GM19239 (cell line): ENCODE measurements at places on chromosomes 3 and 15.

DNA sequence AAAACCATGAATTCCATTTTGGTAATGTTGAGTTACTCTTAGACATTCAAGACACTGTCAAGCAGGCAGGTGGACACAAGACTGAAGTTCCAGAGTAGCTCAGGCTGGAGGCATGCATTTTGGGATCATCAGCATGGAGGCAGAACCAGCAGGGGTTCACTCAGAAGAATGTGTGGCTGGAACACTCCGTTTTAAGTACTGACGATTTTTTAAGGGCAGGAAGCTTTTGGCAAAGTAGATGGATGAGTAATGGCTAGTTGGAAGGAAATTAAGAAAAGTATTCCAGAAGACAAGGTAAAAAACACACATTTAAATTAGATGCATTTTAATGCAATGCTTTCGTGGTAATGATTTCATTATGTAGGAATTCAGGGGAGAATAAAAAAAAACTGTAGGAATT lies 420.4 kb downstream of the ROBO2 start:
- DNase-seq = no peak

- DNase-seq = no peak
Measured at GRCh38 chr3:192884777-192885773, 32.6 kb downstream of the MB21D2 start.

DNA sequence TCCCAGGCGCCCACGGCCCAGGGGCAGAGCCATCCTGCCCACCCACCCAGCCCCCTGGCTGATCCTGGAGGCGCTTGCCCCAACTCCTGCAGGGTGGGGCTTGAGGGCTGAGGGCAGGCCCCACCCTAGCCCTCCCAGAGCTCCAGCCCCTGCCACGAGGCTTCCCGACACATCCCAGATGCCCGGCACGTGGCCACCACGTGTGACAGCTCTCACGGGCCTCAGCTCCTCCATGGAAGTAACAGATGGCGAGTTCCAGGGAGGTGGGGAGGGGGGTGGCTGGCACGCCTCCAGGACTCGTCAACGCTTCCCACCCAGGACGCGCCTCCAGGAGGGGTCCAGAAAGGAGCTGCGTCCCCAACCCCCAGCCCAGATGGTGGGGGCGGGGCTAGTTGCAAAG lies 29.1 kb downstream of the PLXND1 start:
- no peak for DNase-seq

GRCh38 chr3:4517643-4518311 lies 24.6 kb downstream of the ITPR1 start:
- DNase-seq = no peak

GRCh38 chr15:98718426-98719136 lies 70.2 kb downstream of the IGF1R start:
- no peak for DNase-seq

- no peak for DNase-seq
Measured at GRCh38 chr15:89171136-89172072, 50.0 kb downstream of the RLBP1 start.

GRCh38 chr3:73433687-73434086 lies 191.1 kb downstream of the PDZRN3 start:
- no peak for DNase-seq

DNA sequence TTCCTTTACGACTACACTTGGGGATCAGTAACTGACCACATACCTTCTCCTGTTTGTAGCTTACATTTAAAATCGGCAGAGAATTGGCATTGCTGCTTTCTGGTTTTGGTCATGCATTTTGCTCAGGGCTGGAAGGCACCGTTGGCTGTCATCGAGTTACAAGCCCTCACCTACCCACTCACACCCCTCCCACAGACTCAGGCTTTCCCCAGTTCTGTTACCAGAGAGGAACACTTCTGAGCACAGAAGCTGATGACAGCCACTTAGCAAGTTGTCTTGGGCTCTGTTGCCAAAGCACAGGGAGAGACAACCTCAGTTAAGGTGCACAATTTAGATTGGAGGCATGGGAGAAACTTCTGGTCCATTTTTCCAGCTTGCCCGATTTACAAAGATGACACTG lies 204.8 kb upstream of the TOPAZ1 start:
- no peak for DNase-seq

DNA sequence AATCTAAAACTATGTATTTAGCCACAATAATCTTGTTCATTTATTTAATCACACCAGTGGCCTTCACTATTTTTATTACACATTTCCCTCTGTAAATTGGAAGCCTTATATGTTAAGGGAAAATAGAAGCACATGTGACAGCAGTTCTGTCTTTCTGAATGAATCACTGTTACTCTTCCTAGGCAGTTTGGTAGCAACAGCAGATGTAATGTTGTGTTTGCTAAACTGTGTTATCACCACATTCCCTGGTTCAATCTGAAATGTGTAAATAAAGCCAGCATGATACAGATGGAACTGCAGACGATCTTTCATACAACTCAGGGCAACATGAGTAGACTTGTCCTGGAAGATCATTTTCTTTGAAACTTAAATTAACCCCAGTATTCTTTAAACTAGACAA lies 220.1 kb downstream of the MCTP2 start:
- DNase-seq = no peak

- DNase-seq = no peak
Measured at GRCh38 chr3:119596398-119596797, 1.3 kb upstream of the PLA1A start.

DNA sequence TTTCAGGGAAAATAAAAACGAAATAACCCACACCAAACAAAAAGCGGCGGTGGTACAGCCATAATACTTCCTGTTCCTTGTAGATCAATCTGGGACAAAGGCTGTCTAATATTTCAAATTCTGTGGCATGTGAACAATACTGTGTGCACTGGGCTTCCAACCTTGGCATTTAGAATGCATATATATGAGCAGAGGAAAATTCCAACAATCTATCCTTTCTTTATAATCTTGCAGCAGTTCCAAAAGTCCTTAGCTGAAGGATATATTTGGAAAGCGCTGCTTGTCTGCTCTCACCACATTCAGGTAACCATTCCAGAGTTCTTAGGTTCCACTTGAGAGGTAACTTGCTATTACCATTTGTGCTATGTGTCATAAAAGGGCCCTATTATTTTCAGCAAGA lies 231.8 kb downstream of the RBMS3 start:
- no peak for DNase-seq

GRCh38 chr15:37099319-37100108 lies 835 bp downstream of the MEIS2 start:
- no peak for DNase-seq

GRCh38 chr3:140198242-140198641 lies 263.3 kb downstream of the CLSTN2 start:
- no peak for DNase-seq

DNA sequence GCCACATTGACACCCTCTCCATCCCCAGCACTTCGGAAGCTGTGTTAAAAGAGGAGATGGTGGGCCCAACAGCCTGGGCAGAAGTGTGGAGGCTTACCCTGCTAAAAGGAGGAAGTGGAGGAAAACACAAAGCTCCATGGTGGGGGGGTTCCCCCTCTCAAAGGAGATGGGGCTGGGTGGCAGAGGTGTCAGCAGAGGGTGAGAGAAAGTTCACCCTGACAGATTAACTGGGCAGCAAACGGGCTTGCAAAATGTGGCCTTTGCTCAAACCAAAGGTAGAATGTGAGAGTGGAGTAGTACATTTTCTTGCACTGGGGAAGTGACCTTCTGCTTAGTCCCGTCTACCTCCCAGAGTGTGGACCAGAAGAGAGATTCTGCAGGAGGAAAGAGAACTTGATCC lies 44.7 kb downstream of the MYO1E start:
- DNase-seq = no peak

GRCh38 chr3:81876826-81877225 lies 115.4 kb upstream of the GBE1 start:
- no peak for DNase-seq

- DNase-seq = no peak
Measured at GRCh38 chr3:132211896-132212295, 105.3 kb upstream of the ACP3 start.

DNA sequence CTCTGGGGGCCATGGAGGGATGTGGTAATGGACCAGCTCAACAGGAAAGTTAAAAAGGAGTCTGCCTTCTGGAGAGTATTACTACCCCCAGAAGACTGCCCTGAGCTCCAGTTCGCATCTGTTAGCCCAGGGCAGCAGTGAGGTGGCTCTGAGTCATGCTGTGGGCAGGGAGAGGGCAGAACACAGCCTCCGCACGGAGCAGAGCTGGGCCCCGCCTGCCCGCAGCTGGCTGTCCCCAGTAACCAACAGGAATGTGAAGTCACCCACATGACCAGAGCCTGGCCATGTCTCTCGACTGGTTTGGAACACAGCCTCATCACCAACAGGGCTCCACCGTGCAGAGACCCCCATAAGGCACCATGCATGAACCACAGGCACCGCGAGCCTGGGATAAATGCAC lies 62.1 kb downstream of the CYFIP1 start:
- no peak for DNase-seq
